Effector CD4-positive, alpha-beta T cell (primary cell): ENCODE measurements at places on chromosomes 7 and 10.
A peak's percentile ranks its signal among the peaks of the same experiment; 100 is the strongest.

GRCh38 chr10:12502526-12503274, 153.4 kb downstream of the CAMK1D start:
- no peak for DNase-seq

GRCh38 chr10:132504501-132505272, 32.9 kb upstream of the INPP5A start:
- no peak for DNase-seq

- peak; percentile 68 for DNase-seq
Observed at GRCh38 chr7:150778738-150779301, 21.3 kb downstream of the TMEM176B start.

- DNase-seq, result no peak
Observed at GRCh38 chr10:86060386-86061277, 306.0 kb downstream of the GRID1 start.

DNA sequence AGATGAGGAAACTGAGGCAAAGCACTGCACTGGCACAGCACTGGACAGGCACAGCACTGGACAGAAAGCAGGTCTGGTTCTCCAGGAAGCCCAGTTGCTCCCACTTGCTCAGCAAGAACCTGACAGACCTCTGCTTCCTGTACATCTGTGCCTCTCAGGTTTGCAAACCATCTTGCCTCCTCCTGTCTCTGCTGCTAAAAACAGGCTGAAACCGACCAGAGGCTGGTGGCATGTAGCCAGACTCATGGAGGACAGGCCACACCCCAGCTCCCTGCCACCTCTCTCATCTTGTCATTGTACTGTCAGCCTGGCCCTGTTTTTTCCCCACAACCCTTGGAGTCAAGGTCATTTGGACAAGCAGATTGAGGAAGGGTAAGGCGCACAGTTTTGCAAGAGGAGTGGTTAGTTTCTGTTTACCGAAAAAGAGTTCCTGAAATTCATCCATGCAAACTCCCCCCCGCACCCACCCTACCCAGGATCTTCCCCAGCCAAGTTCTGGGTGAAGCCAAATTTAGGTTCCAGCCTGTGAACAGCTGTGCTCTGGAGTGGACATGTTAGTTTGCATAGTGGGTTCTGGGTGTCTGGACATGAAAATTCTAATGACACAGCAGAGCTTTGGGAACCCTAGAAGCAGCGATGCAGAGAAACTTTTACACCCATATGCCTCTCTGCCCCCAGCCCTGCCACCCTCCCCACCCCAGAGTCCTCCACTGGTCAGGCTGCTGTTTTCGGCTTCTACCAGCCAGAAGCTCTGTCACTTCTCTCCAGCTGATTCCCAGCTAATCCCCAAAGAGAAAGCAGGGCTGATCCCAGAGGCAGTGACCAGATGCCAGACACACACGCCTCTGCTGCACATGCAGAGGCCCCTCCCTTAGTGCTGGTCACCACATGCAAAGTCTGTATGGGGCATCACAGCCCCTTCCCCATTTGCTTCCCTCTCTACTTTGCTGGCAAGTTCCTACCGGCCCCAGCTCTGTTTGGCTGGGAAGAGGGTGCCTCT, 8.5 kb upstream of the C10orf105 start:
- DNase-seq, result peak; percentile 64

DNA sequence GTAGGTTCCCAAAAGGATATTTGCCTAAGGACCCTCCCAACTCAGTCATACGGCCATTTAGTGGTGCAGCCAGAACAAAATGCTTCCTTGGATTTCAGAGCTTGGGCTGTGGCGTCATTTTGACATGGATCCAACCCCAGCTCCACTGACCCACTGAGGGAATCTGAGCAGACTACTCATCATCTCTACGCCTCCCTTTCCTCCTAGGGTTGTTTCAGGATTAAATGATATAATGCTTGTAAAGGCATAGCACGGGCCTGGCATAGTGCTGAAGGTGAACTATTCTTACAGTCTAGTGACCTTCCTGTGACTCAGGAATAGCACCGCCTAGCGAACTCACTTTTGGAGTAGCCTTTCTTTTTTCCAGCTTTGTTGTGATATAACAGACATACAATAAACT, 70.3 kb upstream of the LOXL4 start:
- DNase-seq, result no peak

- DNase-seq, result no peak
Observed at GRCh38 chr7:139594911-139595476, 71.5 kb downstream of the CLEC2L start.

DNA sequence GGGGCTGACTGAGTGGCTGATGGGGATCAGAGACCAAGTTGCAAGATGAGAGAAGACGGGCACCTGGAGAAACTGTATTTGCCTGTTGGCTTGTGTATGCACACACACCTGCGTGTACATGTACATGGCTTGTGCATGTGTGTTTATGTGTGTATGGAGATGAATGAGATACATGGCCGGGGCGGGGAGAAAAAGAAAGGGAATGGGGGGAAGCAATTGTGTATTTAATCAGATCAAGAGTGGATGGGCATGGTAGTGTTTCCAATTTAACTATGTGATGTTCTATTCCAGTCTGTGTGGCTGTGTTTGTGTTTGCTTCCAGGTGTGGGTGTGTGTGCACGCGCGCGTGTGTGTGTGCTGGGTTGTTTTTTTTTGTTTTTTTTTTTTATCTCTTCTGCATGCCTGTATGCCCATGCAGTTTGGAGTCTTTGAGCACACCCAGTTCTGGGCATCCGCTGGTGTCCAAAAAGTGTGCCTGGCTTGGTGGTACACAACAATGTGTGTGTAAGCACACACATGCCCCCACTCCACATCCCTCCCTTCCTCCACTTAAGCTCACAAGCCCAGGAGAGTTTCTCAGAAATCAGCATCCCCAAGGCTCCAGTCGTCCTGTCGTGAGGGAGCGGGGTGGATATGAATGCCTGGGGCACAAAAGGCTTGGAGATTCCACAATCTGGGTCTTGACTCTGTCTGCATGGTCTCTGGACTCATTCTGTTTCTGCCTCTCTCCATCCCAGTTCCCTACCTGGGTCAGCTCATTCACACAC, 2.5 kb upstream of the VGF start:
- DNase-seq, result no peak

DNA sequence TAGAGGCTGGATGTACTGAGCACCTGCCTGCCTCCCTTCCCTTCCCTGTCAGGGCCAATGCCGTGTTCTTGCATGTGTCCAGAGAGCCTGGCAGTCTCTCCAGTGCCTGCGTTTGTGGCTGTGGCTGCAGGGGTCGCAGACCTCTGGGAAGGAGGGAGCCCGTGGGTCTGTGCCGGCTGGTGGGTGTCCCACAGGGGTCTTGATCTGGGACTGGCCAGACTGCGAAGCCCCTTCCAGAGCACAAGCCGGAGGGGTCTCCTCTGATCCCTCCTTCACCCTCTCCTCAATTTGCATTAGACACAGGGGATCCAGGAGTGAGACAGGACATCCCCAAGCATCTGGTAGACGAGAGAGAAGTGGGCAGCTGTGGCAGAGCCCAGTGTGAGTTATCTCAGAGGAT, 199.2 kb downstream of the ADARB2 start:
- DNase-seq, result no peak

- no peak for DNase-seq
Observed at GRCh38 chr10:21531164-21531563, 2.9 kb upstream of the MLLT10 start.

- no peak for DNase-seq
Observed at GRCh38 chr7:74023092-74023536, 4.9 kb upstream of the ELN start.

- no peak for DNase-seq
Observed at GRCh38 chr7:71706597-71706975, 574.6 kb downstream of the GALNT17 start.

- DNase-seq, result no peak
Observed at GRCh38 chr7:14400271-14400670, 410.8 kb upstream of the ETV1 start.
